ENCODE measurements at places on chromosomes 6 and 20. TPM values are rescaled to one million over a fixed set of nuclear protein-coding genes. Genes with fewer than 3 reads are reported as not detected.

The CLDN20 gene
- not detected for total RNA-seq

DNA sequence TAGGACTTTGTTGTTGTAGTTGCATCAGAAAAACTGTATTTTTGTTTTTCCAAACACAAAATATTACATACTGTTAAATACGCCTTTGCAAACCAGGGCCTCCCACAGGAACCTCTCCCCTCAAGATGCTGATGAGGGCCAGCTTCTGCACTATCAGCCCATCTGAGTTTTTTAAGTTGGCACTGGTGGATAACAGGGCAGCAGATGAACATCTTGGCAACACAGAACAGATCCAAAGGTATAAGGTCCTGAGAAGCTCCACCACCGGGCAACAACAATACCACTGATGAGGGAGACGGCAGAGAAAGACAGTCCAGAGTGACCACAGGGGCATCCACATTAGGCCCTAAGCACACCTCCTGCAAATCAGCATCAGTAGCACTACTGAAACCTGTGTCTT is 177.7 kb downstream of the DLL1 start:
- DNase-seq: no peak

DNA sequence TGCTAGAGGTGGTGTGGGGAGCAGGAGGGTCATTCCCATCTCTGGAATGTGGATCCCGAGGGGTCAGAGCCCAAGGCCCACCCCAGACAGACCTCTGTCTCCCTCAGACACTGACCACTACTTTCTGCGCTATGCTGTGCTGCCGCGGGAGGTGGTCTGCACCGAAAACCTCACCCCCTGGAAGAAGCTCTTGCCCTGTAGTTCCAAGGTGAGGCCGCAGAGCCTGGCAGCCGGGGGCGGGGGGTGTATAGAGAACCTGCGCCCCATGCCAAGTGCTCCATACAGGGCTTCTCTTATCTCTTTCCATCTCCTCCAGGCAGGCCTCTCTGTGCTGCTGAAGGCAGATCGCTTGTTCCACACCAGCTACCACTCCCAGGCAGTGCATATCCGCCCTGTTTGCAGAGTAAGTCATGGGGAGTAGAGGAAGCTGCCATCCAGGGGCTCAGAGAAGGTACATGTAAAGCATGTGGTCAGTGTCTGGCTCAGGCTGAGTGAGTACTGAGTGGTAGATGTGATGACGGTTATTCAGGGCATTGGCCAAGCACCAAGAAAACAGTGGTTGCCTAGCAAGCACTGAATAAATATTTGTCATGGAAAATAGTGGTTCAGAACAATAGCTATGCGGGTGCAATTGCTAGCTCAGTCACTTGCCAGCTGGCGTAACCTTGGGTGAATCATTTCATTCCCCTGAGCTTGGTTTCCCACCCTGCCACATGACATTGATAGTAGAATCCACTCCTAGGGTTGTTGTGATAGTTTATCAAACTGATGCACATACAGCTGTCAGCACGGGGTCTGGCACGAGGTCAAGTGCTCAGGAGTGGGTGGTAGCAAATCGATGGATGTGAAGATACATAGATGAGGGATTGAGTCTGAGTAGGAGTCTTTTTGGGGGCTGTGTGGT is 3.5 kb downstream of the PIGT start:
- DNase-seq: no peak

- DNase-seq: no peak
Observed at GRCh38 chr6:105591053-105591452, 188.2 kb upstream of the PREP start.

Measured in NCI-H460 (cell line).